Fibroblast of lung (primary cell): ENCODE measurements at places on chromosomes 16 and 17.

DNA sequence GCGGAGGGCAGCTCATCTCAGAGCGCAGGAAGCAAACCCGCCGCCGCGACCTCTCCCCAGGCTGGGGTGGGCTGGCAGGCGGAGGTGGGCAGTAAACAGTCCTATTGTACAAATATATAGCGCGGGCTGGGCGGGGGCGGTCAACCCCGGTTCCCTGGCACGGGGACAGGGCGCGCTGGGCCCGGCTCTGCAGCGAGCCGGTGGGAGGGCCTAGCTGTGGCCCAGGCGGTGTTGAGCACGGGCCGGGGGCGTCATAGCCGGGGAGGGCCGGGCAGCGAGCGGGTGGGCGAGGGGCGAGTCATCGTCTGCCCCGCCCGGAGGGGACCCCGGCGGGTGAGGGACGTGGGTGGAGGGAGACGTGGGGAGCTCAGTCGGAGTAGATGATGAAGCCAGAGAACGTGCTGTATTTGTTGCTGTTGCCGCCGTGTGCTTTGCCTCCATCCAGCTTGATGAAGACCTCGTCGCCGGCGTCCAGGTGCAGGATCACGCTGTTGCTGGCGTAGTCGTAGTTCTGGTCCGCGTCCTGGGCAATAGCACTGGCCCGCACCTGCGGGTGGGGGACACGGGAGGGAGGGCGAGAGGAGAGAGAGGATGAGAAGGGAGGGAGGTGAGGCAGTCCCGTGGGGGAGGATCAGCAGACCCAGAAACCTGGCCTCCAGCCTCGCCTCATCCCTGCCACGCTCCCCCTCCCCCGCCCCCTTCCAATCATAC lies 8.1 kb downstream of the C1QL1 start:
- DNase-seq: no peak
- H3K36me3 ChIP-seq: no peaks in the 10 kb centered on the region
- H3K4me1 ChIP-seq: no peaks in the 10 kb centered on the region
- no peak overlapping the region for H3K27ac ChIP-seq
- H3K27me3 ChIP-seq: peaks cover 8% of the 10 kb centered on the region

DNA sequence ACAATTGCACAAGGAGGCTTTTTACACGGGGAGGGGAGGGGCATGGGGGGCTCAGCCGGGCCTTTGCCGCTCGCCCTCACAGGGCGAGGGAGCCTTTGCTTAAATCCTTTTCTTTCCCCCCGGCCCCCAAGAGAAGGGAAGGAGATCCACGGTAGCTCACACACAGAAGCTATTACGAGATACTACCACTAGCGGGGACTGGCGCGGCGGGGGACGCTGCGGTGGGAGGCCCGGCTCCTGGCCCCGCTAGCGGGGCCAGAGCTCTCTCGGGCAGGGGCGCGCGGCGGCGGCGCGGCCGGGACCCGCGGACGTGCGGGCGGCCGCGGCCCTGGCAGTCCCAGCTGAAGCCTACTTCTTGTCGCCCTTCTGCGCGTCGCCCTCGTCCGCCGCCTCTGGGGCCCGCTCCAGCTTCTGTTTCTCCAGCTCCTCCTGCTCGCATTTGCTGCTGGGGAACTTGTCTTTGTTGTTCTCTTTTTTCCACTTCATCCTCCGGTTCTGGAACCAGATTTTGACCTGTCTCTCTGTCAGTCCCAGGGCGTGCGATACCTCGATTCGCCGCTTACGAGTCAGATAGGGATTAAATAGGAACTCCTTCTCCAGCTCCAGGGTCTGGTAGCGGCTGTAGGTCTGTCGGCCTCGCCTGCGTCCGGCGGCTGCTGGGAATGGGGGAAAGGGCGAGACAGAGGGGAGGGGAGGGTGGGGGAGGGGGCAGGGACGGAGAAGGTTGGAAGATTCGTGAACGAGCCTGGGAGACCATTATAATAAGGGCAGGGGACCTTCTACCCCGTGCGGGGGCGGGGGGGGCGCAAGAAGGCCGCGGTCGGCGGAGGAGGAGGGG lies 2.0 kb downstream of the HOXB8 start:
- H3K27me3 ChIP-seq: peaks cover 43% of the 10 kb centered on the region
- H3K27ac ChIP-seq: peak overlapping the region; percentile 32
- peak overlapping the region; percentile 94 for H3K4me3 ChIP-seq
- DNase-seq: peak; percentile 19
- no peaks in the 10 kb centered on the region for H3K36me3 ChIP-seq
- peaks cover 15% of the 10 kb centered on the region for H3K4me1 ChIP-seq

DNA sequence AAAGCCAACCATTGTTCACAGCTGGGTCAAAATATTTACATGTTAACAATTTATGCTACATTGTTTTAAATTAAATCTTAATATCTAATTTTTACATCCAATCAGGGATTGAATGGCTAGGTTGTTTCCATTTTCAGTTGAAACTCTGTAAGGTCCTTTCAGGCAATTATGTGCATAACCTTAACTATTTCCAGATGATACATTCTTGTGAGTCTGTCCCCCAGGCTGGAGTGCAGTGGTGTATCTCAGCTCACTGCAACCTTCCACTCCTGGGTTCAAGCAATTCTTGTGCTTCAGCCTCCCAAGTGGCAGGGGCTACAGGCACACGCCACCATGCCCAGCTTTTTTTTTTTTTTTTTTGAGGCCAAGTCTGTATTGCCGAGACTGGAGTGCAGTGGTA lies 10.4 kb downstream of the CDC42EP4 start:
- no peaks in the 10 kb centered on the region for H3K36me3 ChIP-seq
- H3K27me3 ChIP-seq: no peaks in the 10 kb centered on the region
- no peak overlapping the region for H3K27ac ChIP-seq
- H3K4me1 ChIP-seq: peaks cover 29% of the 10 kb centered on the region

- H3K36me3 ChIP-seq: no peaks in the 10 kb centered on the region
- H3K4me3 ChIP-seq: no peak overlapping the region
- H3K27me3 ChIP-seq: no peaks in the 10 kb centered on the region
- H3K4me1 ChIP-seq: no peaks in the 10 kb centered on the region
- H3K27ac ChIP-seq: no peak overlapping the region
Measured at GRCh38 chr16:19857593-19858339, 26.9 kb downstream of the GPRC5B start.

- no peak for DNase-seq
- H3K4me3 ChIP-seq: no peak overlapping the region
- H3K27ac ChIP-seq: no peak overlapping the region
- no peaks in the 10 kb centered on the region for H3K4me1 ChIP-seq
- no peaks in the 10 kb centered on the region for H3K27me3 ChIP-seq
- H3K36me3 ChIP-seq: no peaks in the 10 kb centered on the region
Measured at GRCh38 chr16:55264949-55265348, 59.1 kb upstream of the IRX6 start.

- H3K27me3 ChIP-seq: peaks cover 26% of the 10 kb centered on the region
- no peaks in the 10 kb centered on the region for H3K4me1 ChIP-seq
- H3K4me3 ChIP-seq: no peak overlapping the region
Measured at GRCh38 chr16:86044241-86044671, 145.3 kb downstream of the IRF8 start.

DNA sequence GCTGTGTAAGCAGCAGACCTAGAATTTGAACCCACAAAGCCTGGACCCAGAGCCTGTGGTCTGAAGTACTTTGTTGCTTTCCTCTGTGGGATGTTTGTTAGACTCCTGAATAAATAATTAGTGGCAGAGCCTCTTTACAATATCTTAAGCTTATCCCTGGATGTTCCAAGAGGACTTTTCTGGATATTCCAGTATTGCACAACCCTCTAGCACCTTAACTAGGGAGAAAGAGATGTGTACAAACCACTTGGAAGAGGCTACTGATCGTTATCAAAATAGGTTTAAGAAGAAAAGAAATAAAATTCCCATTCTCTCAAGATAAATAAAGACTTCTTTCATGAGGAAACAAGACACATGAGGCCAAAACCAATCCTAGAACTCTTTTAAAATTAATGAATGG lies 632.4 kb downstream of the CDH11 start:
- no peaks in the 10 kb centered on the region for H3K36me3 ChIP-seq
- no peak overlapping the region for H3K27ac ChIP-seq
- no peaks in the 10 kb centered on the region for H3K27me3 ChIP-seq
- no peaks in the 10 kb centered on the region for H3K4me1 ChIP-seq
- no peak for DNase-seq
